Activated T-cell treated with anti-CD3 and anti-CD28 coated beads, Interleukin-2, amount 50 U/mL, for 4 hours (primary cell): ENCODE measurements at places on chromosomes 3 and 15. TPM values are rescaled to one million over a fixed set of nuclear protein-coding genes. Genes with fewer than 3 reads are reported as not detected.

The BCL2A1 gene
- total RNA-seq = 298 TPM

The NANOGP8 gene
- not detected for total RNA-seq

The SYNPR gene
- total RNA-seq = not detected

The LXN gene
- total RNA-seq = 2.3 TPM

The GOLGA8H gene
- not detected for total RNA-seq

The MESP2 gene
- total RNA-seq = not detected

The STX19 gene
- total RNA-seq = not detected

The PLA1A gene
- not detected for total RNA-seq
